ENCODE measurements at places on chromosomes 2 and 18.

- DNase-seq: no peak
These were observed 57.4 kb upstream of the EPHA4 start for GRCh38 chr2:221629468-221629867.

DNA sequence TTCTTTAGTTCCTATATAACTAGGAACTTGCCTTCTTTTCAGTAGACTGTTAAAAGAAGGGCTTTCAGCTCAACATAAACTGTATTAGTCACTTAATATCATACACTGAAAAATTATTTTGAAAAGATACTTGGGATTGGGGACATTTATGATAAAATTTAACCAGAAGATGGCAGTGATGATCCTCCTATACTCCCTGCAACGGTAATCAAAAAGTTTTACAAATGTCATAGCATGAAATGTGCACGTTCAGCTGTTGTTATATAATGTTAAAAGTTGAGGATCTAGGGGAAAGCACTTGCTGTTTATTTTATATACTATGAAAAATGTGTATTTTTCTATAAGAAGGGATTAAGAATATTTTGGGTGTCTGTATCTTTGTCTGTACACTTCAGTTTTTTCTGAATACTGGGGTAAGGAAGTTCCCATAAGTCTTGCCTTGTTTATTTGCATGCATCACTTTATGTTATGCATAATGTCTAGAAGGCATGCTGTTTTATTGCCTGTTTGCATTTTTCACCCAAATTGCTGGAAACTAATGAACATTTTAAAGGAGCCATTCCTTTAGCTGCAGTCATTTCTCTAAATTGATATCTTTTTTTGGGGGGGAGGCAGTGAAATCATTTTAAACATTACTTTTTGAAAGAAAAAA lies 19.0 kb downstream of the DYNC1I2 start:
- DNase-seq: no peak

DNA sequence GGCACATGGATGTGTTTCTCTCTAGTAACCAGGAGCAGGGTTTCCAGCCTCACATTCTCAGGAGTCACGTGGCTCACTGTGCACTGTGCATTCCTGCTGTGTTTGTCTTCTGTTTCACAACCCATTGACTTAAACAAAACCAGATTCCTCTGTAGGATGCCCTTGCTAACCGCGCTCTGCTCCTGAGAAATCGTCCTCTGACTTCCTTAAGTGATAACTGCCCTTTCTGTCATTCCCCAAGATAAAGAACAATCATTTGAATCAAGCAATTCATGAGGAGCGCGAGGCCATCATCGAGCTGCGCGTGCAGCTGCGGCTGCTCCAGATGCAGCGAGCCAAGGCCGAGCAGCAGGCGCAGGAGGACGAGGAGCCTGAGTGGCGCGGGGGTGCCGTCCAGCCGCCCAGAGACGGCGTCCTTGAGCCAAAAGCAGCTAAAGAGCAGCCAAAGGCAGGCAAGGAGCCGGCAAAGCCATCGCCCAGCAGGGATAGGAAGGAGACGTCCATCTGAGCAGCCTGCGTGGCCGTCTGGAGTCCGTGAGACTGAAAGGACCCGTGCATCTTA lies 60.2 kb downstream of the RALBP1 start:
- no peak for DNase-seq

GRCh38 chr2:53067056-53067455 lies 700.5 kb upstream of the CHAC2 start:
- DNase-seq: no peak

- no peak for DNase-seq
These were observed 43.6 kb downstream of the TSPYL6 start for GRCh38 chr2:54212456-54212855.

GRCh38 chr18:73235921-73236320 lies 368.1 kb upstream of the NETO1 start:
- no peak for DNase-seq

GRCh38 chr18:50492097-50492496 lies 67.8 kb upstream of the MAPK4 start:
- no peak for DNase-seq

GRCh38 chr2:128640845-128641360 lies 322.2 kb upstream of the HS6ST1 start:
- DNase-seq: no peak
